Inflammatory macrophage treated with lipopolysaccharide for 1 hour (primary cell): ENCODE measurements at places on chromosomes 11 and 22.
A peak's percentile ranks its signal among the peaks of the same experiment; 100 is the strongest.

- no peak for DNase-seq
These were observed 89.3 kb downstream of the RDX start for GRCh38 chr11:110207123-110207522.

GRCh38 chr11:36019005-36019596 lies 75.2 kb downstream of the LDLRAD3 start:
- DNase-seq, result no peak

DNA sequence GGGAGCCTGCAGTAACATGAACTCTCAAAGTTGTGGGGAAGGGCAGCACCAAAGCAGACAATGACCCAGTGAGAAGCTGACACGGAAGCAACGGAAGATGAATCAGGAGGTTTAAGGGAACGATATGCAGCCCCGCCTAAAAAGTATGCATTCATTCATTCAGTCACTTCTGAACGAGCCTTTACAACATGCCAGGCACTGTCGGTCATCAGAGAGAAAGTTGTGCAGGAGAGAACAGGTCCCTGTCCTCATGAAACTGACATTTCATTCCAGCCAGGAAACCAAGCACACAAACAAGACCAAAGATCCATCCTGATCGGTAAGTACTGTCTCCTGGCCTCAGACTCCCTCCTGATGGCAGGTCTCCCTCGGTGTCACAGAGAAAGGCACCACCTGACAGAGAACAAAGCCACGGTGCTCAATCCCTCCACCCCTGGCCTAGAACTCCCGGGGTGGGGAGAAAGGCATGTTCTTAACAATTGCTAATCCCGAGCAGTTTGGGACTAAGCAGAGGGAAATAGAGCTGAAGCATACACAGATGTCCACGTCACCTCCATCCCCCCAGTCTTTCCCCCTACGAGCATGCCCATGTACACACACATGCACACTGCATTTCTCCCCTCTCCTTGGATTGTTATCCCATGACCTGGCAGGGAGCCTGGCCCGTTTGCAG lies 49.3 kb downstream of the LRFN4 start:
- DNase-seq, result peak; percentile 22

DNA sequence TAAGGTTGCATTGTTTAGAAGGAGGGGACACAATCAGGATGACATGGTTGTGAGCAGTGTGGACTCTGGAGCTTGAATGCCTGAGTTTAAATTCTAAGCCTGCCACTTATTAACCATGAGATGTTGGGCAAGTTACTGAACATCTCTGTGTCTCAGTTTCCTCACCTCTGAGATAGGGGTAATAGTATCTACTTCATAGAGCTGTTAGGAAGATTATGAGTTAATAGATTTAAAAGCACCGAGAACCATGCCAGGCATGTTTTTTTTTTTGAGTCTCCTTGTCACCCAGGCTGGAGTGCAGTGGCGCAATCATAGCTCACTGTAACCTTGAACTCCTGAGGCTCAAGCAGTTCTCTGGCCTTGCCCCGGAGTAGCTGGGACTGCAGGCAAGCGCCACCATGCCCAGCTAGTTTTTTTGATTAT lies 33.3 kb downstream of the ST14 start:
- DNase-seq, result no peak

DNA sequence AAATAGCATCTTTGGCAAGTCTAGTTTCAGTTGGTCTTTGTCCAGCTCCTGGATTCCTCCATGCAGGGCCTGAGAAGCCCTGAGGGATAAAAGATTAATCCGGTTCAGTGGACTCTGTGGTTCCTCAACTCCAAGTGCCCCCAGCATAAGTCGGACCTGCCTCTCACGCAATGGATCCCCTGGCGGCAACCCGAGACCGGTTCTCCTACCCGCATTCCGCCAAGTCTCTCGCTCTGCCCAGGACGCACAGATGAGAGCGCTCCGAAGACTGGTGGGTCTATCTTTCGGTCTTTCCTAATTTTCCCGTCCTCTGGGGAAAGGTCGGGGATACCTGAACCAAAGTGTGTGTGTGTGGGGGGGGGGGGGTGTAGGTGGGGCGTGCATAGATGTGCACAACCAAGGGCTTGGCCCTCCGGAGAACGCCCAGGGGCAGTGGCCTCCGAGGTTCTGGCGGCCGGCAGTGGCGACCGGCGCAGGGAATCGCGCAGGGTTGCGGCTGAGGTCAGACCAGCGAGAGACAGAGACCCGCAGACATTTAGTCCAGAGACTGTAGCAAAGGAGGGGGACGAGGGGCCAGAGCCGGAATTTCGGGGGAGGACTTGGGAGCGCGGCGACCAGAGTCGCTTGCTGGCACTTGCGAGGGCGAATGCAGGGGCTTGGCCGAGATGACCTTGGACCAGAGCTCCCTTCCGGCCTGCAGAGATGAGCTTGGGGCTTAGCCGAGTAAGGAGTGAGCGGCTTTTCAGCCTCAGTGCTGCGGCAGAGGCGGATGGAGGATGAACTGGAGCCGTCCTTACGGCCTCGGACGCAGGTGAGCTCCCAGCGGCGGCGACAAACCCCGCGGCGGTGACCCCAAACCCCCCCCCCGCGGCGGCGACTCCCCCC lies 712 bp upstream of the SLC2A11 start:
- peak; percentile 8 for DNase-seq

DNA sequence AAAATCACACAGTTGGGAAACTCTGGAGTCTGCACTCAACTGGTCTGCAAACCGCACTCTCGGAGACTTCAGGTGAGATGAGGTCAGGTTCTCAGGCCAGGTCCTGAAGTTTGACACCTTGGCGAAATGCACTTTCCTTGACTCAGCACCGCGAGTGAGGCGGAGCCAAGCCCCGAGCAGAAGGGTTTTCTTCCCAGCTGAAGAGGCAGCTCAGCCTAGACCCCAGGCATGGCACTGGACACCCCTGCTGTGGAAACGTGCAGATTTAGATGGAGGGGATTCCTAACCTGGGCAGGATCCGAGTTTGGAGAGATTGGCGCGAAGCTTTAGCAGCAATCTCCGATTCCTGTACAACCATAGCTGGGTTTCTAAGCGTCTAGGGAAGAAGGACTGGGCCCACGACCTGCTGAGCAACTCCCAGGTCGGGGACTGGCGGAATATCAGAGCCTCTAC lies 835 bp upstream of the MYOD1 start:
- DNase-seq, result no peak

DNA sequence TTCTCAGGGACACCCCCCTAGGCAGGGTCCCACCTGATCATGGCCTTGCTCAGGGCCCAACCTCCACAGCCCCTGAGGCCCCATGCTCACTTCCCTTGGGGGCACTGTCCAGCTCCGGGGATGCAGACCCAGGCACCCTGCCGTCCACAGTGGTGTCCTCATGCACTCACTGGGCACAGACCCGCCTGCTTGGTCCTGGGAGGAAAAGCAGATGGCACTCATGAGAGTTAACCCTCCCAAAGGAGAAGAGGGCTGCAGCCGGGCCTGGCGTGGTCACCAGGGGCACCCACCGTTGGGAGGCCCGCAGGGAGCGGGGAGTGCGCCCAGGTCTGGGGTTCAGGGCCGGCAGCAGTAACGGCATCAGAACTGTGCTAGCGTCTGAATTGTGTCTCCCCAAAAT lies 1270.9 kb downstream of the BRD1 start:
- DNase-seq, result no peak

- DNase-seq, result no peak
These were observed 71.5 kb upstream of the TTC12 start for GRCh38 chr11:113242767-113243397.

- DNase-seq, result no peak
These were observed 236.8 kb downstream of the BUD13 start for GRCh38 chr11:116535994-116536393.

- peak; percentile 82 for DNase-seq
These were observed at the start of gene PAX6 for GRCh38 chr11:31810779-31811647. TSS of gene PAX6 (minus strand) at chr11:31811322. CDS start at chr11:31806411, 4,911 bp downstream.

DNA sequence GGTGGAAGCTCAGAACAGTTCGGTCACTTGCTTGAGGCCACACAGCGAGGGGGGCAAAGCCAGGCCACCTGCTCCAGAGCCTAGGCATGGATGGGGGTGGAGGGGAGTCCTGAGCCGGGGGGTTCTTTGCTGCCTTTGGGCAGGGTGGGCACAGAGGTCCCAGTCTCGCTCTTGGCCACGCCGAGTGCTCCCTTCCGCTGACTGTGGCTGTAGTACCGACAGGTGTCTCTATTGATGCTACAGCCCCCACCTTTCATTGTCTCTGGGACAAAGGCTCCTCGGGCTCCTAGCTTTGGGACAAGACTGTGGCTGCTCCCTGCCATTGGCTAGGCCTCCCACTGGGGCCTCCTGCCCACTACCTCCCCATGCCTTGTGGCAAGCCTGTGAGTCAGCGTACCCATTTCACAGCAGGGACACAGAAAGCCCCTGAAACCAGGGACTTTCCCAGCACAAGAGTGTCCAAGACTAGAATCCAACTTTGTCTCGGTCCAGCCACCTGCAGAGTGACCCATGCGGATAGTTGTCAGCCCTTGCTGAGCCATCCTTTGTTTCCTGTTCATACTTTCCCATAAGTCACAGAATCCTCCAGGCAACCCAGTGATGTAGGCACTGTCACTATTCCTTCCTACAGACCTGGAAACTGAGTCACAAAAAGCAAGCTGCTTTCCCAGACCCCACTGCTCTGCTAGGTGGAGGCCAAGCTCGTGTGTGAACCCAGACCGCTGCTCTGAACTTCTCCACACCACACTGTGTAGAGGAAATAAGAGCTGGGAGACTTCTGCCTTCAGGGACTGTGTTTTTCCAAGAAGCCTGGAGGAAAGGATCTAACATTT lies 17.2 kb downstream of the MYEOV start:
- peak; percentile 47 for DNase-seq

DNA sequence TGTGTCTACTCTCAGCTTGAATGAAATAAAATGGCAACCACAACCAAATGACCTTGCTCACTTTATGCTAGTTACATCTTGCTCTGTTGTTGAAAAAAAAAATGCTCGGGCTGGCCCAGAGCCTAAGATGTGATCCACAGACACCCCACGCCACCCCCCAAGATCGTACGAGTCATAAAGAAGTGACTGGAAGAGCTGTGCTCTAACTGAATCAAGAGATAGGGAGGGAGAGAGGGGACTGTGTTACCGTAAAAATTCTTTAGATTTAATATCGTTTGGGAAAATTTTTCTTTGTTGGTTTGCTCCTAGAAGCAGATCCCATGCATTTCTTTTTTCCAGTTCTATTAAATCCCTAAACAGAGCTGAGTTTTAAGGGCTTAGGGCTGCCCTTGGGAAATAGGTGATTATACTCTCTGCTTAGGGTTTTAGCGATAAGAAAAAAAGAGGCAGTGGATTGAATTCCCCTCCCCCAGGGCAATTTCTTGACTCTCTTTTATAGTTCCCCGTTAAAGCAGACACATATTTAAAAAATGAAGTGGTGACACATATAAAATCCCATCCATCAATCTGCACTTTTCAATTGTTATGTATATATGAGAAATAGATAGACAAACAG lies 14.5 kb downstream of the MAML2 start:
- no peak for DNase-seq

- DNase-seq, result no peak
These were observed 6.8 kb downstream of the LIF start for GRCh38 chr22:30239488-30240405.

DNA sequence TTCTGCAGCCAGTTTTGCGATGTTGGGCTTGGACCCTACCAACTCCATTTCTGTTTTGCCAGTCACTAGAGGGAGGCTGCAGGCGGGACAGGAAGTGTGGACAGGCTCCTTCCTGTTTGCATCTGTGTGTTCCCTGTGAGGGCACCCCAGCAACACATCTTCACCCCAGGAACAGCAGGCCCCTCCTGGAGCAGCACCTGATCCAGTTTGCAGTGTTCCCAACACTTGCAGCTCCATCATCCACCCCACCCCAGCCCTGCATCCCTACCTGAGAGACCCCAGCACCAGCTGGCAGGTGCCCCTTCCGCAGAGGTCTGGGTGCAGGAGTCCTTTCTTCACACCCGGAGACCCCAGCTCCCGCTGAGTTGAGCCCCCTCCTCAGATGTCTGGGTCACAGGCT lies 7.4 kb upstream of the VSIG10L2 start:
- DNase-seq, result no peak

GRCh38 chr11:64893194-64894069 lies 15.0 kb upstream of the EHD1 start:
- no peak for DNase-seq

DNA sequence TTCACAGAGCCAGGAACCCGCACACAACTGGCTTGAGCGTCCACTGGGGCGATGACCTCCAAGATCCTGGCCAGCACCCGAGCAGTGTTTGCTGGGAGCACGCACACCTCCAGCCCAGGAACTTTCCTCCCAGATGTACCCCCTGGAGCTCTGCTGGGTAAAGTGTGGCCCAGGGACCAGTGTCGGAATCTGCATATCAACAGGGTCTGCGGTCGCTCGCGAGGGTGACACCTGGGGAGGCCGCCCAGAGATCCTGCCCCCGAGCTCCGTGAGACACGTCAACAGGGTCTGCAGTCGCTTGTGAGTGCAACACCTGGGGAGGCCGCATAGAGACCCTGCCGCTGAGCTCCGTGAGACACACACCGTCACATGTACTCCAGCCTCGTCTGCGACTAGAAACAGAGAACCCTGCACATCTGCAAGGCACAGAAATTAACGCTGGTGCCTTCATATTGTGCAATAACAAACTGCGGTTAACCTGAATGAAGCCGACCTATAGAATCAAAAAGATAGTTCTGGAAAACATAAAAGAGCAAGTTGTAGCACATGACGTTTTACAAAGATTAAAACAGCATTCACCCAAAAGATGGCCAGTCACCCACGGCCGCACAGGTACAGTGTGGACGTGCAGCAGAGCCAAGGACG lies 172.4 kb downstream of the BRD1 start:
- DNase-seq, result no peak

DNA sequence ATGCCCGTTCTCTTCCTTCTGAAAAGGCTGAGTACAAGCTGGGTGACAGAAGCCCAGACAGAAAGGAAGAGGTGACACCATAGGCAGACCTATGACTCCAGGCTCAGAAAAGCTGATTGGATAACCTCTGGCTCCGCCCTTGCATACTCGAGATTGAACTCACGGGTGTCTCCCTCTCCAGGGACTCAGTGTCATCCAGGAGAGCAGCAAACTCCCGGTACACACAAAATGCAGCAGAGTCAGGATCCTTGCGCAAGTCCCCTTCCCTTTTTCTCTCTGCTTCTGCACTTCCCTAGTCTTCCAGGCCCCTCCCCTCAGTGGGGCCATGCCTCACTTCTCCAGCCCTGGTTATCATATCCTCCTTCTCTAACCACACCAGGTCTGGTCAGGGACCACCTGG lies 9.8 kb downstream of the SCN4B start:
- DNase-seq, result peak; percentile 64

DNA sequence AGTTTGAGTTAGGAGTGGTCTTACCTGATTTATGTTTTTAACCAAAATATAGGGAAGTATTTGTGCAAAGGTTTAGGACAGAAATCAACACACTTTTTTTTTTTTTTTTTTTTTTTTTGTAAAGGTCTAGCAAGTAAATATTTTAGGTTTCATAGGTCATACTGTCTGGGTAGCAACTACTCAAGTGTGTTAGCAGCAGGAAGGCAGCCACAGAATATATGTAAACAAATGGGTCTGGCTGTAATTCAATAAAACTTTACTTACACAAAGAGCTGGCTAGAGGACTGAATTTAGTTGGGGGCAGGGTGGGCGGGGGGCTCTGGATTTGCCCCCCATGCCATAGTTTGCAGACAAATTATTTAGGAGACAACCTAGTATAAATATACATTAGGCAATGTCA lies 510.4 kb downstream of the NELL1 start:
- DNase-seq, result no peak
